ENCODE measurements at places on chromosomes 7 and 10.

- DNase-seq: no peak
Measured at GRCh38 chr10:113060201-113061053, 110.4 kb downstream of the TCF7L2 start.

DNA sequence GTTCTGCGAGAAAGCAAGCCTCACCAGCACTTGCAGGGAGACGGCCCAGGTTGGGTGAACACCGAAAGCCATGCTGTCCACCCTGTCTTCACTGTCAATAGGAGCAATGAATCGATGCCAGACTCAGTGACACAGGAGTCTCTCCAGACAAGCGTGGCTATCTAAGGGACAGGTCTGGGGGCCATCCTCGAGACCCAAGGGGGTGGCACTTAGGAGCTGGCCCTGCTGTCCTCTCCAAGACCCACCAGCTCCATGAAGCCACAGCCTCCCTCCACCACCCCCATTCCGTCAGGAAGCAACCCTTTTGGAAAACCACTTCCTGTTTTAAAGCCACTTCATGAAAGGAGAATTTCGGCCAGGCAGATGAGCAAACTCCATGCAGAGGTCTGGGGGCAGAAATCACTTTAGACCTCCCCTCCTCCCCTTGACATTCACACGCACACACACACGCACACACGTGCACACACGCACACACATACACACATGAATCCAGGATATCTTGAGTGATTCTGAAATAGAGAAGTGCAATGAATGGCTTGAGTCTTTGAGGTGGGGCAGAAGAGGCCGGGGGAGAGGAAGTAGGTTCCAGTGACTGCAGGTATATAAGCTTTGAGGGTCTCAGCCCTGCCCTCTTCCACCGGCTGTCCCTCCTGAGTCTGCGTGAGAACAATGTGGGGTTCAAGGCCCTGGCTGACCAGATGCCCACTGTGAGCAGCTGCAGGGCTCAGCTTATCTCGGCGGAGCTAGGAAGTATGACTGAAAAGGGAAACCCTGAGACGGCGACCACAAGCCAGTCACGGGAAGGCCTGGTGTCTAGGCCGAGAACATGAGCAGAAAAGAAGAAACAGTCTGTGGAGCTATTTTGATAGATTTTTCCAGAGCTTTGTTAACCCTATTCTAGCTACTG is 25.0 kb downstream of the RGS10 start:
- no peak for DNase-seq

GRCh38 chr7:131583430-131583829 is 27.0 kb upstream of the PODXL start:
- no peak for DNase-seq

- DNase-seq: peak; percentile 31
Measured at GRCh38 chr7:29853789-29854188, 47.5 kb downstream of the WIPF3 start.

- peak; percentile 51 for DNase-seq
Measured at GRCh38 chr7:156764016-156764669, 123.6 kb downstream of the RNF32 start.

- DNase-seq: no peak
Measured at GRCh38 chr7:22435105-22435504, 64.9 kb downstream of the STEAP1B start.

DNA sequence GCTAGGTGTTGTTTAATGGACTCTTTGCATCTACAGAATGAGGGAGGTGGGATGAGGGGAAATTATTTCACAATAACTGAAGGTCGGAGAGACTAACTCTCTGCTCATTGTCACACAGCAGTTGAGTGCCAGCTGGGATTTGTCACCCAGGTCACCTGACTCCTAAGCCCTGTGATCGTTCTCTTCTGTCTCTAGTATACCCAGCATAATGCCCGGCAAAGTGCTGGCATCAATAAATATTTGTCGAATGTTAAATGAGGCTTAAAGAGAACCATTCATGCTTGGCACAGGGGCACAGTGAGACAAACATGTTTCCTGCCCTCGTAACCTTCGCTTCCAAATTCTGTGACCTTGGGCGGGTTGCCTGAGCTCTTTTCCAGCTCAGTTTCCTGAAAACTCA is 70.8 kb downstream of the TCF7L2 start:
- peak; percentile 1 for DNase-seq

DNA sequence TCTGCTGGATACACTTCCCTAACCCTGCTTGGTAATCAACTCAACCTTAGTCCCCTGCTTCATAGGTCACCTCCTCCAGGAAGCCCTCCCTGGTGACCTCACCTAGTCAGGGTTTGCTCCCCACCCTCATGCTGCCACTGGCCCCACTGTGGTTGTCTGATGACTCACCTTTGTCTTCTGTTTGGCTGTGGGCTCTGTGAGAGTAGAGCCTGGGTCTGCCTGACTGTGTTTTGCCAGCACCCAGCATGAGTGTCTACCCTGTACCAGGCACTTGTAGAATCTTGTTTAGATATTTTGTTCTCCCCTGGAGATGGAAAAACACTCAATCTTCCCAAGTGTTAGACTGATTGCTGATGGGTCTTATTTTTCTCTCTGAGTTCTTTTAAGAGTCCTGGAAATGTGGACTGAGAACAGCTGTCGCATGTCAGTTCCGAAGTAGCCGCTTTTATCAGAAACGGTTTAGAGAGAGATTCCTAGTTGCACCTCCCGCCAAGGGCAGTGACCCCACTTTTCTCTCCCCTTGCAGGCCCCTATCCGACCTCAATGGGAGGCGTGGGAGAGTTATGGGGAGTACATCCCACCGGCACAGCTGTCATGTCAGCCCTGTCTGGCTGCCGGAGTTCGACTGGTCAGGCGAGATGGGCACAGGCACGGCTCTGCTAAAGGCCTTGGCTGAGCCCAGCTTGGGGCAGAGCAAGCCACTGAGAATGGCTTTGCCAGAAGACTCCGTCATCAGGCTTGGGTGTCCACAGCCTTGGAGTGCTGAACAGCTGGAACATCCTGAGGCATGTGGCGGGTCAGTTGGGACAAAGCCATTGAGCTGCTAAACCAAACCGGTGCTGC is 134.3 kb downstream of the GRK5 start:
- DNase-seq: no peak

GRCh38 chr10:63286340-63286739 is 153.2 kb downstream of the NRBF2 start:
- DNase-seq: no peak

DNA sequence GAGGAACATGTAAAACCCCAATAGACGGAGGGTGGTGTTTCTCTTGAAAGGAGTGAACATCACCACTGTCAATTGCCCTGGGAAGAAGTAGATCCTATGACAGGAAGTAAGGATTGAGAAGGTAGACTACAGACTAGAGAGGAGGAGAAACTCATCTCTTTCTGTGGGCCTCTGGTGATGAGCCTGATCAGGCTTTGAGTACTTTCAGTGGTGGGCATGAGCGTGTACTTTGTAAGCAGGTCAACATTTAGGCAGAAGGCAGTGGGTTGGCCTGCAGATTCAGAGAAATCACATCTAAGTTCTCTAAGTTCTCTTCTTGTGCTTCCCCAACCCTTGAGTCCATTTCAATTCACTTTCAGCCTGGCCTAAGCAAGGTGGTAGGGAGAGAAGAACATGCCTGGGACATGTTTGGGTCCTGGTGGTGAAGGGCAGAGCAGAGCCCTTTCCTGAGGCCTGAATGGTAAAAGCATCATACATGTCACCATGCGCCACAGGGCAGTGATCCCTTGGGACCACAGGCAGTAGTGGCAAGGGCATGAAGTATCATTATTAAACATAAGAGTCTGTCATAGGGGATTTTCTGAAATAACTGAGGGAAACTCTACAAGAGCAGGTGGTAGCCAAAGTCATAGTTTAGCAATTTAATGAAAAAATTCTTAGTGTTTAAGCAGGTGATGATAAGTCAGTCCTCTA is 56.4 kb upstream of the ANKRD1 start:
- no peak for DNase-seq

GRCh38 chr7:77265666-77266065 is 66.0 kb upstream of the FGL2 start:
- DNase-seq: no peak

DNA sequence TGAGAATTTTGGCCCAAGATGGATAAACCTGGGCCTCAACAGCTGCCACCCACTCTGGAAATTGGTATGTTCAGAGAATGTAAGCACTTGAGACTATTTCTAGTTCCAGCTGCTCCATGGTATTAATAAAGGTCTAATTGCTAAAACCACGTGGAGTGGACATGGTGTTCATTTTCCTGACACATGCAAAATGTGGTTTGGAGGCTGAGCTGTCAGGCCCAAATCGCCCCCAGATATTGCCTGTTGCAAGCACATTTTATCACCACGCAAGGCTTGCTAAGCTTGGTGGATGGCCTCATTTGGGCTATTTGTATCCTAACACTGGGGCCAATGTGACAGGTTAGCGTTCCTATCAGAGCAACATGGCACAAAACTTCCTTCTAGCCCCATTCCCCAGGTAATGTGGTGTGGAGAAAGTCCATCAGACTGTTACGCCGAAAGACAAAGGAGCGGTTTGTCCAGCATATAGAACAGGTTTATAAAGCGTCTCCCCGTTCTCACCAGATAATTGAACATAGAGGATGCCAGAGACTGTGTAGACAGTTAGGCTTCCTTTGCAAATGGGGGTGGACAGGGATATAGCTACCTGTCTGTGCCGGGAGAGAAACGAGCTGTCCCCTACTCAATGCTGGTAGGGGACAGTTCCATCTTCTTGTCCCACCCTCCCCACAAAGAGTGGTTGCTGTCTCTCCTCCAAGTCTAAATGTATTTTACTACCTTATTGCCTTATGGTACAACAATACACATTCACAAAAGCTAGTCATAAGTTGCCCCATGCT is 78.0 kb upstream of the ANKRD1 start:
- no peak for DNase-seq

DNA sequence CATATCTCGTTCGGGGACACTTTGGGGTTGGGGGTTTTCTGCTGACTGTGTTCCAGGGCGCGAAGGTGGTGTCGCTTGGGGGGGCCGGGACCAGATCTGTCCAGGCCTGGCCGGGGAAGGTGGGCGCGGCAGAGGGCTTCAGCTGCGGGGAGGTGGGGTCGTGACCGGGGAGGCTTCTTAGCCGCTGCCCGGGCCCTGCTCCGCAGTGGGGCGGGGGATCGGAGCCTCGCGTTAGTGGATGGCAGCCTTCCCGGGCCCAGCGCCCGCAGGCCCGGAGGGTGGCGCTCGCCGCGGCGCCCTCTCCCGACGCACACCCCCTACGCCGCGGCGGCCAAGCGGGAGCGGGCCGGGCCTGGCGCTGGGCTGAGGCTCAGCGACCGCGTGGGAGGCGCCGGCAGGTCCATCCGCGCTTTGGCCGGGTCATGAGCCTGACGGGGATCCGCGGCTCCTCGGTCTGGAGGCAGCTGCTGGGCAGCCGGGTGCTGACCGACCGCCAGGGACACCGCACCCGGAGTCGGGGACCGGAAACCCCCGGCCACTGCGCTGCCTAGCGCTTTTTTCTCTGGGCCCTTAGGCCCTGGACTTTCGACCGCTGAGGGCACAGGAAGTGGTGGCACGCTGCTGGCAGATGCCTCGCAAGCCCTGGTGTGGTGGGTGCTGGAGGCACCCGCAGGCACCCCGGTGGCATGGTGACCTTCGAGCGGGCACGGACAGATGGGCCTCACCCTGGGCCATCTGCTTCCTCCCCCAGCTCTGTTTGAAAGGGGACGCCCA is 1.2 kb downstream of the AGAP3 start:
- peak; percentile 28 for DNase-seq

- no peak for DNase-seq
Measured at GRCh38 chr10:88660598-88660884, 3.7 kb upstream of the LIPF start.

DNA sequence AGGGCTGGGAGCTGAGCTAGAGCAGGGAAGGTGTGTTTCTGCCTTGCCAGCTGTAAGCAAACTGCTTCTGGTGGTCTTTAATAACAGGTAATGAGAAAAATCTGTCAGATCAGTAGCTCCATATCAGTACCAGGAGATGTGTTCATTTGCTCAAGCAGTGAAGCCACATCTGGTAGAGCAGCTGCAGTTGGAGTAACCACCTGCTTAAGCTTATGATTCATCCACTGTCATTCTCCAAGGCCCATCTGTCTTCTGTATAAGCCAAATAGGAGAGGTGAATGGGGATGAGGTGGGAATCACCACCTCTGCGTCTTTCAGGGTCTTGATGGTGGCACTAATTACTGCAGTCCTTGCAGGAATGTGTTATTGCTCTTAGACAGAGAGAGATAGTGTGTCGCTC is 18.4 kb upstream of the COBL start:
- no peak for DNase-seq

DNA sequence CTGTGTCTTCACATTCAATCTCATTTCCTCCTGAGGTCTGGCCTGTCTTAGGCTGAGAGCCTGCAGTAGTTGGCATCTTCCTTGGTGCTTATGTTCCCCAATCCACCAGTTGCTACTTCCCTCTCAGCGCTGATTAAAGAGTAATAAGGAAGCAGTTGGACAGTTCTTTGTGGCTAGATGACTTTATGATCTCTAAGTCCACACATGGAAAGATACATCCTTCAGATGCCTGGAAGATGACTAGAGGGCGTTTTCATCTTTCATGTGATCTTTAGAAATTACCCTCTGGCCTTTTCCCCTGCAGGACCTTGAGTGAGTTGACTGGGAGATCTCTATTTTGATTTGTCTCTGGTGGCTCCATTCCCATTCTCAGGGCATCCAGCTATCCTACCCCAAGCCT is 204.5 kb downstream of the GRM3 start:
- DNase-seq: no peak

DNA sequence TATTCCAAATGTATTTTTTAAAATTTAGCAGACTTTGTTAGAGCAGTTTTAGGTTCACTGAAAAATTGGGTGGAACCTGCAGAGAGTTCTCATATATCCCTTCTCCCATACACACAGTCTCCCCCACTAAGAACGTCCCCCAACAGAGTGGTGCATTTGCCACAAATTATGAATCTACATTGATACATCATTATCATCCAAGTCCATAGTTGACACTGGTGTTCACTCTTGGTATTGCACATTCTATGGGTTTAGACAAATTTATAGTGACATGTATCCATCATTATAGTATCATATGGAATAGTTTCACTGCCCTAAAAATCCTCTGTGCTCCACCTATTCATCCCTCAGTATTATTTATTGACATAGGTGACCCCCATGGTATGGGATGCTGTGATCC is 97.3 kb upstream of the AFAP1L2 start:
- no peak for DNase-seq

DNA sequence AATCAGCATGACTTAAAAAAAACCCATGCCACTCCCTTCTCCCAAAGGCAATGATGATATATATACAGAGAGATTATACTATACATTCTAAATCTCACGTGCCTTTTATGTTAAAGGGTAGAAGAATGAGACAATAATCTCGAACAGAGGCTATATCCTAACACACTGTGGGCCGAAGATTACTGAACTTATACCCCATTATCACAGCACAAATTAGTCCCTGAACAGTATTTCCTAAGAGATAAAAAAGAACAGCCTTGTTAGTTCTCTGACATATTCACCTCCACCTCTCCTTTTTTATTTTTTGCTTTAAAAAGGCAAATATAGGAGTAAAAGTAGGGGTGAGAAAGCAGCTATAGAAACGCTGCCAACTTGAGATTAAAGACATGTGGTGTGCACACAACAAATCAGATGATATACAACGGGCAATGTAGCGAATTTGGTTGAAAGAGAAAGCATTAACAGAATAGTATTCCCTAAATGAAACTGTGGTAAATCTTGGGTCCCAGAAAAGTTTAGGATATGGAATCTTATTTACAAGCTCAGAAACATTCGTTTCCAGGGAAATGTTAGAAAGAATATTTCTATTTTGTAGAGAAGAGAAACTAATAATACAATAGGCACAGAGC is 69.5 kb downstream of the JMJD1C start:
- no peak for DNase-seq
